ENCODE measurements at places on chromosomes 11 and 22. TPM values are rescaled to one million over a fixed set of nuclear protein-coding genes. Genes with fewer than 3 reads are reported as not detected.
A peak's percentile ranks its signal among the peaks of the same experiment; 100 is the strongest.

TXN2 gene
- total RNA-seq = 15.6 TPM

CEP126 gene
- 1.2 TPM for total RNA-seq

PRDX5 gene
- 206 TPM for total RNA-seq

SLC22A9 gene
- not detected for total RNA-seq

PTPRCAP gene
- 4.0 TPM for total RNA-seq

LMO2 gene
- total RNA-seq = 1.4 TPM

MUC5AC gene
- not detected for total RNA-seq

POGLUT3 gene
- 63.7 TPM for total RNA-seq

SLC43A3 gene
- 20.4 TPM for total RNA-seq

CWC15 gene
- total RNA-seq = 56.5 TPM

OR52I2 gene
- not detected for total RNA-seq

KRTAP5-10 gene
- not detected for total RNA-seq

HTR3A gene
- total RNA-seq = not detected

PTPN5 gene
- not detected for total RNA-seq

KRTAP5-1 gene
- total RNA-seq = not detected

MCM5 gene
- total RNA-seq = 51.4 TPM

- DNase-seq = peak; percentile 89
These were observed 5.9 kb downstream of the CENPM start for GRCh38 chr22:41940832-41941765.

GRCh38 chr11:131885431-131885830, 515.0 kb downstream of the NTM start:
- DNase-seq = no peak

- no peak for DNase-seq
These were observed 831 bp downstream of the CHST1 start for GRCh38 chr11:45664376-45665205.

- DNase-seq = peak; percentile 54
These were observed 7.8 kb upstream of the PYGM start for GRCh38 chr11:64767344-64768299.

GRCh38 chr11:45333001-45333971, 47.1 kb upstream of the SYT13 start:
- DNase-seq = peak; percentile 98

DNA sequence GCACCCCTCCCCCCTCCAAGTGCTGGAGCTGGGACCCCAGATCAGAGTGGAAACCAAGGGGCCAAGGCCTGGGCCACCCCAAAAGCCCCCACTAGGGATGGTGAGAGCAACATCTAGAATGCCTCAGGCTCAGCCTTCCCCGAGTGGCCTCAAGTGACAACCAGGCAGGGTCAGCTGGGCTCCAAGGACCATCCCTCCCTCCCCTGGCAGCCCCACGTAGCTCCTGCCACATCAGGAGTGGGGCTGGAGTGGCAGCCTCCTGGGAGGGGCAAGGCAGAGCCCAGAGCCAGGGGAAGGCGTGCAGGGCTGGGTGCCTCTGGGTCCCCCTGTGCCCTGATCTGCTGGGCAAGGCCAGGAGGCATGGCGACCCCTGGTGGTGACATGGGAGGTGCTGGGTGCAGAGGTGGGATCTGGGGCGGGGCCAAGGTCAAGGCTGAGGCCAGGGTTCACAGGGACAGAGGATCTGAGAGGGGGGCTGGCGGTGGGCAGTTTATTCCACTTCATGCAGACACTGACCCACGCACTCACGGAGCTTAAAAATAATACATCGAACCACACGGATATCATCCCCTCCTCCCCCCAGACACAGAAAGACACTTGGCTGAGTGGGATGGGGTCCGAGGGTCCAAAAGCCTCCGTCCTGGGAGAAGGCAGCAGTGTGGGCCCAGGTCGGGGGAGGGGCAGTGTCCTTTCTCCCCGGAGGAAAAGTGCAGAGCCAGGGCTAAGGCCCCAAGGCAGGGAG, 15.8 kb upstream of the EHD1 start:
- peak; percentile 68 for DNase-seq

GRCh38 chr11:113876074-113876797, 864 bp upstream of the USP28 start:
- no peak for DNase-seq

DNA sequence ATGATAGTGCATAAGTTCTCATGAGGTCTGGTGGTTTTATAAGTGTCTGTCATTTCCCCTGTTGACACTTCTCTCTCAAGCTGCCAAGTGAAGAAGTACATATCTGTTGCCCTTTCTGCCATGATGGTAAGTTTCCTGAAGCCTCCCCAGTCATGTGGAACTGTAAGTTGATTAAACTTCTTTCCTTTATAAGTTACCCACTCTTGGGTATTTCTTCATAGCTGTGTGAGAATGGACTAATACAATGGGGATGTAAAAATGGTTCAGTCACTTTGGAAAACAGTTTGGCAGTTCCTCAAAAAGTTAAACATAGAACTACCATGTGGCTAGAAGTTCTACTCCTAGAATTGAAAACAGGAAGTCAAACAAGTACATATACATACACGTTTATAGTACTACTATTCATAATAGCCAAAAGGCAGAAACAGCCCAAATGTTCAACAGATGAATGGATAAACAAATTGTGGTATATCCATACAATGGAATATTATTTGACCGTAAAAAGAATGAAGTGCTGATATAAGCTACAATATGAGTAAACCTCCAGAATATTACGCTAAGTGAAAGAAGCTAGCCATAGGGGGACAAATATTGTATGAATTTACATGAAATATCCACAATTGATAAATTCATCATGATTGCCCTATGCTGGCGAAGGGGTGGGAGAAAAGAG, 16.0 kb upstream of the DKK3 start:
- no peak for DNase-seq

- DNase-seq = no peak
These were observed 33.3 kb downstream of the NF2 start for GRCh38 chr22:29636751-29637150.

DNA sequence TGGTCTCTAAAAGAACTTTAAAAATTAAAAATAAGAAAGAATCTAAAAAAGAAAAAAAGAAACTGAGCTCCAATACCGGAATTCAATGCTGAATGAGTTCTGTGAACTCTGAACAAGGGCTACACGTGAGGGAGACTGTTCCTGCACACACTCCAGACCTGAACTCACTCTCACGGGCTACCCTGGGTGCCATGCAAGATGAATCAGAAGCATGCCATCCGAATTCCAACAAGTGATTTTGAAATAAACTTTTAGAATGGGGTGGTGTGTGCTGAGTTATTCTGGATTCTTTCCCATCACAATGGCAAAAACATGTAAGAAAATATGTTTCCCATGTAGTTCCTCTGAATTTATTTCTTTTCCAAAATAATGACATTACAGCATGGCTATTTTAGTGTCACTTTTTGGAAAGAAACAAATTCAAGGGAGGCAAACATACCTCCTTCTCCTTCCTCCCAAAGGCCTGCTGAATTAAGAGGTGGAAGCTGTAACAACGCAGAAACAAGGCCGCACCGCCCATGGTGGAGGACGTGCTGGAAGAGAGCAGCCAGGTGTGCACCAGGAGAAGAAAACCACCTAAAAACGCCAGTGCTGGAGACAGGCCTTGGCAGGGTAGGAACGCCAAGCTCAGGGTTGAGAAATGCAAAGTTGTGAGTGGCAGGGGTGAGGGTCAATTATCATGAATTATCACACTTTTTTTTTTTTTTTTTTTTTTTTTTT, 63.2 kb upstream of the ARFGAP3 start:
- DNase-seq = no peak

DNA sequence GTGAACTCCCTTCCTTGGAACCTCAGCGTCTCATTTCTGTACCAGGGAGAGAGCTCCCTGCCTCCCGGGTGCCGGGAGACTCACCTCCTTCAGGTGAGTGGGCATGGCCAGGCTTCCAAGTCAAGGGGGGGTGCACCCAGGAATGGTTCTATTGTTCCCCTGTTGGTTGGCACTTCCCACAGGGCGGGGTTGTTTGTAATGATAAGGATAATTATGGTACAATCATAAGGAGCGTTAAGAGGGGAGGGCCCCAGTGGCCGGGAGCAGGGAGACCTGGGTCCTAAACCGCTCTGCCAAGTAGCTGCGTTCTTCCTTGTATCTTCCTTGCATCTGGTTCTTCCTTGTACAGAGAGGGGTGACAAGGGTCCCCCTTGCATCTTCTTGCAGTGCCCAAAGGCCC, 79.1 kb downstream of the LRRC32 start:
- no peak for DNase-seq

GRCh38 chr11:44389963-44390605, 80.1 kb upstream of the ALX4 start:
- DNase-seq = no peak

- no peak for DNase-seq
These were observed 1112.0 kb upstream of the RAG2 start for GRCh38 chr11:37710031-37710430.

- DNase-seq = no peak
These were observed 61.2 kb downstream of the TBC1D22A start for GRCh38 chr22:46823654-46824053.

DNA sequence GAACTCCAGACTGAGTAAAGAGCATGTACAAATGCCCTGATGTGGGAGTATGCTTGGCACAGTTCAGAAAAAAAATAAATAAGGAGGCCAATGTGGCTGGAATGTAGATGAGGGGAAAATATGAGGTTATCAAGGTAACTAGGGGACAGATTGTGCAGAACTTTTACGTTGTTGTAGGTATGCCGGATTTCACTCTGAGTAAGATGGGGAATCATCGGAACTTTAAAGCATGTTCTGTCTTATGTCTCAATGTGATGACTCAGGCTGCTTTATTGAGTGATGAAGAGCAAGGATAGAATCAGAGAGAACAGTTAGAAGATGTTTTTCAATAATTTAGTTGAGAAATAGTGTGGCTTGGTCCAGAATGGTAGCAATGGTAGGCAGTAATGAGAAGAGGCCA, 130.4 kb downstream of the C11orf87 start:
- no peak for DNase-seq

GRCh38 chr11:10590218-10590915, 21.9 kb upstream of the LYVE1 start:
- no peak for DNase-seq

- DNase-seq = no peak
These were observed 74.2 kb upstream of the ZBED5 start for GRCh38 chr11:10931761-10932670.

- DNase-seq = no peak
These were observed 25.8 kb downstream of the SWAP70 start for GRCh38 chr11:9689721-9690120.

- DNase-seq = no peak
These were observed 381.3 kb downstream of the CTTN start for GRCh38 chr11:70779433-70780245.

GRCh38 chr22:27283714-27284113, 517.8 kb downstream of the MN1 start:
- DNase-seq = no peak

- no peak for DNase-seq
These were observed 154.0 kb upstream of the SYT13 start for GRCh38 chr11:45440111-45440510.

GRCh38 chr22:50206599-50206998, 5.8 kb downstream of the SELENOO start:
- no peak for DNase-seq

DNA sequence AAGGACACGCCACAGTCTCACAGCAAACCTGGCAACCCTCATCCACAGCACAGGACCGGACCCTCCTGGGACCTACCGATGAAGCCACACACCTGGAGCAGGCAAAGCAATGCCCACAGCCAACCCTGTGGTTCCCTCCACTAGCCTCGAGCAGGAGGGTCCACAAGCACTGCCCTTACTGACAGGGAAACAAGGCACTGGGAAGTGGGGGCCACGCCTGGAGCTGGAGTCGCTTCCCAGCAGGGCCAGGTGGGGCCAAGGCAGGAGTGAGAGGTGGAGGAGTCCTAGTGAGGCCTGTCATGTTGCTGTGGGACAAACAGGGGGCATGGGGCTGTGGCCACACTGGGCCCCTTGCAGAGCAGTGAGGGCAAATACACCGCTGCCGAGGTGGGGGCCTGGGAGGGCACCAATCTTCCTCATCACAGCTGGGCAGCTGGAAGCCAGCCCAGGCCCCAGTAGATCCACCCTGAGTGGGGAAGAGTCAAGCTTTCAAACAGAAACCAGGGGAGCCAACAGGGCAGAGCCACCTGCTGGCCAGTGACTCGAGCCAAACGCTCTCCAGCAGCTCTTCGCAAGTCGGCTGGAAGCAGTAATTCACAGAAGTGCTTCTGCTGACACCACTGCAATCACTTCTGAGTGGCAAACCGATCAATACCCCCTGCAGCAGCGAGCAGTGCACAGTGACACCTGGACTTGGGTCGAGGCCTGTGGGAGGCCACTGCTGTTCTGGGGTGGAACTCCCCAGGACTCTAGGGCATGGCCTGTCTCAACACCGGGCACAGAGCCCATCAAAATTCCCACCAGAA, 13.7 kb downstream of the SULT4A1 start:
- DNase-seq = no peak

GRCh38 chr11:117045196-117045595, 53.0 kb downstream of the SIK3 start:
- DNase-seq = peak; percentile 79

DNA sequence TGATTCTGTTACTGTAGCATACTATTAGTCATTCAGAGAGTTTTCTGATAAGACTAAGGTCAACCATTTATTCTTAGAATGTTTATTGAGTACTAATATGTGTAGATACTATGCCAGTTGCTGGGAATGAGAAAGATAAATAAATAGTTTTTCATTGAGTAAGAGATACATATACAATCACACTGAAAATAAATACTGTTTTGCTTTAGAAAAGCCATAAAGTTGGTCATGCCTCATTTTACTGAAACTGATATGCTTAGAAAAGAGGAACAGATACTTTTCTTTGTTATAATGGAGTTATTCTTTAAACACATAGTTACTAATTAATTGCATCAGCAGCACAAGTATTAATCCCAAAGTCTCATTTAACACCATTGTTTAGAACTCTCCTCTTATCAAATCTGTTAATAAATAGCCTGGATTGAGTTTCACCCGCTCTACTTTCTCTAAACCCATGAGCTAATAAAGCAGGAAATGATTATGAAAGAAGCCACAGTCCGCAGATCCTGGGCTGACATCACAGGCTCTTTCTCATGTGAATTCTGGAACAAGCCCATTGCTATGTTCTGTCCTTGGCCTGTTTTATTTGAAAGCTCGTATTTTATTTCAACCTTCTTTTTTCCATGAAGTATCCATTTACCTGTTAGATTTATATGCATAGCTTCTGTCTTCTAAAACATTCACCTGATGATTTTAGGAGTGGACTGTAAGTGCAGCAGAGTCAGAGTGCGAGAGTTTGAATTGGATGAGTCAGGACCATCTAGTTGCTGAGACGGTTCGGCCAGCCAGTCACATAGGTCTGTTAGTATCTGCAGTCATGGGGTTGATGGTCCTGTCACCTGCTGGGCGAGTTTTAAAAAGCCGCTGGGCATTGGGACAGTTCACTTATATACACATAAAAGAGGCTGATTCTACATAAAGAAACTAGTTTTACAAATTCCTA, 35.5 kb downstream of the PIWIL4 start:
- DNase-seq = peak; percentile 61

DNA sequence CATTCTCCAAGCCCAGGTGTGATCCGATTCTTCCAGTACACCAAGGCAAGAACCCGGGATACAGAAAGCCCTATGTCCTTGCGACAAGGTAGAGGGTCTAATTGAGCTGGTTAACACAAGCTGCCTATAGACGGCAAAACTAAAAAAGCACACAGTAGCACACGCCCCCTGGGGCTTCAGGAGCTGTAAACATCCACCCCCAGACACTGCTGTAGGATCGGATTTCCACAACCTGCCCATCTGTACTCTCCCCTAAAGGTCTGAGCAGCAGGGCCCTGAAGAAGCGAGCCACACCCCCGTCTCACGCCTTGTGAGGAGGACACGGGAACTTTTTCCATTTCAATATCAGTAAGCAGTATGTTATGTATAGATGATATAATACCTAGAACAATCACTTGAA, 624.7 kb downstream of the BUD13 start:
- no peak for DNase-seq

- peak; percentile 90 for DNase-seq
These were observed 43.2 kb upstream of the FADD start for GRCh38 chr11:70159627-70160570.

All from H4 (cell line).